ENCODE measurements at places on chromosomes 3 and 15. TPM values are rescaled to one million over a fixed set of nuclear protein-coding genes. Genes with fewer than 3 reads are reported as not detected.

The ZIC4 gene
- total RNA-seq: not detected

- DNase-seq: no peak
These were observed 31.6 kb upstream of the PYGO1 start for GRCh38 chr15:55619783-55620182.

GRCh38 chr15:63809452-63809851 lies 24.3 kb downstream of the HERC1 start:
- no peak for DNase-seq

DNA sequence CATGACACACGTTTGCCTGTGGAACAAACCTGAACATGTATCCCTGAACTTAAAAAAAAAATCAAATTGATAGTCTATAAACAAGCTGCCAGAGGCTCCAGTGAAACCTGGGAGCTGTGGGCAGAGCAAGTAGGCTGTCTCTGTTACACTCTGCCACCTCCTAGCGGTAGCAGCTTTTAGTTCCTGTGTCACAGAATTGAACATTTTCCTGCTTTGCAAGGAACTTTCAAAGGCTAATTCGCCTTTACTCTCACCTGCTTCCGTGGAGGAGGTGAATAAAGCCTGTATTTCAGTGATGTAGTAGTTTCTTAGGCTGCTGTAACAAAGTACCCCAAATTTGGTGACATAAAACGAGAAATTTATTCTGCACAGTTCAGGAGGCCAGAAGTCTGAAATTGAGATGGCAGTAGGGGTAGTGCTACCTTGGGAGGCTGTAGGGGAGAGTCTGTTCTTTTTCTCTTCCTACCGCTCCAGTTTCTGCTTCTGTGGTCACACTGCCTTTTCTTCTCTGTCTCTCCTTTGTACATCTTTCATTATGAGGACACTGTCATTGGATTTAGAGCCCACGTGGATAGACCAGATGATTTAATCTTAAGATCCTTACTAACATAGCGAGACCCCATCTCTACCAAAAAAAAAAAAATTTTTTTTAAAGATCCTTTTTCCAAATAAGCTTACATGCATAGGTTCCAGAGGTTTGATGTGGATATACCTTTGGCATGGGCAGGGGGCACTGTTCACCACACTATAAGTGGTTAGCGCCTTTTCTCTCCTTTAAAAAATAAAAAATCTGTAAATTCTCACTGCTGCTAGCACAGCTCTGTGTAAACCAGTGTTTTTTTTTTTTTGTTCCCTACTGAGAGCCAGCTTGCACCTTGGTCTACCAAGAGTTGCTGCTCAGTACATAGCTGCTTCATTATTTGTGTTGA lies 25.3 kb downstream of the FBXO22 start:
- no peak for DNase-seq

DNA sequence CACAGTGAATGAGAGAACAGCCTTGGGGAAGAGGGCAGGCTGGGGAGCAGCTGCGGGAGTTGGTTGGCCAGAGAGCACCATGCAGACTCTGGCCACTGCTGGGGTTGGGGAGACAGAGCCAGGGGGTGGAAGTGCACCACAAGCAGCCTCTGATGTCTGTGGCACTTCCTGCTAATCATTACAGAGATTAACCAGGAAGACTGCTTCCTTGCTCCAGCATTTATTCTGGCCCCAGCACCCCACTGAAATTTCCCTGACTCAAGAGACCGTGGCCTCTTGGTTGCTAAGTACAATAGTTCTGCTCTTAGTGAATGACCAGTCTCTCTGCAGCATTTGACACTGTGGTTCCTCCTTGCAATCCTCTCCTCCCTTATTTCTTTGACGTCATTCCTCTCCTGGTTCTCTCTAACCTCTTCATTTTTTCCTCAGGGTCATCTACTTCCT lies 266.2 kb upstream of the ROPN1 start:
- no peak for DNase-seq

DNA sequence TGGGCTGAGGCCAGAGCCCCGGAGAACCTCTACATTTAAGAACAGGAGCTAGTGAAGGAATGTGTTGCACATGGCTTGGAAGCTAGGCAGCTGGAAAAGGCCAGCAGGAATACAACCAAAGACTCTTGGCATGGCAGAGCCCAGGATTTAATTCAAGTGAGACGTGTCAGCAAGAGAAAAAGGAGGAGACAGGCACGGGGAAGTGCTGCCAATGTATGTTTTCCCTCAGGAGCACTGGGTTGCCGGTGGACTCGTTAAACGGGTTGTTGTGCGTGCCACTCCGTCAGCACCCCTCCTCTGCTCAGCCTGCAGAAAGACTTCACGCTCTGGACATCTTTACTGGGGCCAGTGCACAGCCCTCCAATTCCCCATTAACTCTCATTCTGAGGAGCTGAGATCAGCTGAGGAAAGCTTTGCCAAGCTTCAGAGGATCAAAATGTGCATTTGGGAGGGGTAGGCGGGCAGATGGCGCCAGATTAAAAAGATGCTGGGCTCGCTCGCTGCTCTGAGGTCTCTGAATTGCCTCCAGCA lies 103.7 kb downstream of the PDZRN3 start:
- DNase-seq: no peak

DNA sequence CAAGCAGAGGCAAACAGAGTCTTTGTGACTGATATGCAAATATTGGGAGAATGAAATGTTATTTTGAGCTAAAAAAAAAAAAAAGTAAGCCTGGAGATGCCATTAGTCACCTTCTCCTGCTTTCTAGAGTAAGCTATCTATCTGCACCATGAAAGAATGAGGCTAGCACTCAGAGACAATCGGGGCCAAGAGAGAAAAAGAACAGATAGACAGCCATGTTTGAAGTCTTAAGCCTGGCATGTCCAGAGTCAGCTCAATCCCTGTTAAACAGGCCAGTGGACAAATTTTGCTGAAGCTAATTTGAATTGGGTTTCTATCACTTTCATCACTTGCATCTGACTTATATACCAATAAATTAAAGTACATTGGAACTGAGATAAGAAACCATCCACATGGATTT lies 204.4 kb downstream of the SLC9A9 start:
- no peak for DNase-seq

The ATP13A5 gene
- total RNA-seq: not detected

- DNase-seq: no peak
These were observed at the start of gene PRR23B for GRCh38 chr3:139020868-139021234. Gene PRR23B, minus strand, starts transcription at chr3:139020926. Its CDS starts 265 bp downstream, at chr3:139020661.

Measured in activated T-cell treated with anti-CD3 and anti-CD28 coated beads, Interleukin-2, amount 50 U/mL, for 4 hours (primary cell).